Osteocyte (in vitro differentiated cells): ENCODE measurements at places on chromosomes 11 and 22. TPM values are rescaled to one million over a fixed set of nuclear protein-coding genes. Genes with fewer than 3 reads are reported as not detected.

DNA sequence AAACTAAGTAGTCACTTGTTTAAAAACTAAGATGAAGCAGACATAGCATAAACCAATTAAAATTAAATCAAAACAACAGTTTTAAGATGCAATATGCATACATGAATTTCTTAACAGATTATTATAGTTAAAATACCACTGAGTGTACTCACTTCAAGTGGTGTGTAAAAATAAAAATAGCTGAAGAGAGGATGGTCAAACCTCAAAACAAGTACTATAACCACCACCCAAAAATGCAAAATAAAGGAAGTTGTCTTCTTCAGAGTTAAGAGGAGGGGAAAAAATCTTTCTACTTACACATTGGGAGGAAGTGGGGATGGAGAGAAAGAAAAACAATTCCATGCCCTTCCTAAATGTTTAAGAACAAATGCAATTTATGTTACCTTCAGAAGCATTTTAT lies 31.9 kb downstream of the RRAS2 start:
- no peaks in the 10 kb centered on the region for H3K36me3 ChIP-seq
- H3K4me3 ChIP-seq = no peak overlapping the region
- H3K4me1 ChIP-seq = peaks cover 65% of the 10 kb centered on the region
- no peak for DNase-seq

DNA sequence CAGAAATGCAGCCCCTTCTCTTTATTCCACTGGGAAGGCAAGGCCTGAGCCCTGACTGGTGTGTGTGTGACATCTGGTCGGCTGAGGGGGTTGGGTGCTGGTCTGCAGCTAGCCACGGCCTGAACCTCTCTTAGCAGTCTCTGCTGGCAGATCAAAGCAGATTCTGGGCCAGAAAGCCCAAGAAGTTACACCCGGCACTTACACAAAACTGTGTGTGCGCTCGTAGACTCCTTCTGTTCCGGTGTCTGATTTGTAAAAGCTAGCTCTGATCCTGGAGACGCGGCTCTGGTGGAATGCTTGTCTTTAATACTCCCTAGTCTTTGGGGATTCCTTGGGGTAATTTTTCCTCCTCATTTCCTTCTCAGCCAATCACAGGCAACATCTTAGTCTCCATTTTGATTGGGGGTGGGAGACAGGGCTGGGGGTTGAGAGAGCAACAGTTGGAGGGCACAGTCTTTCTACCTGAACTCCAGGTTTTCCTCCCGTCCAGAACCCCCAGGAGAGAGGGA lies 5.5 kb downstream of the PKNOX2 start:
- DNase-seq = no peak
- peak overlapping the region; percentile 93 for H3K27ac ChIP-seq

DNA sequence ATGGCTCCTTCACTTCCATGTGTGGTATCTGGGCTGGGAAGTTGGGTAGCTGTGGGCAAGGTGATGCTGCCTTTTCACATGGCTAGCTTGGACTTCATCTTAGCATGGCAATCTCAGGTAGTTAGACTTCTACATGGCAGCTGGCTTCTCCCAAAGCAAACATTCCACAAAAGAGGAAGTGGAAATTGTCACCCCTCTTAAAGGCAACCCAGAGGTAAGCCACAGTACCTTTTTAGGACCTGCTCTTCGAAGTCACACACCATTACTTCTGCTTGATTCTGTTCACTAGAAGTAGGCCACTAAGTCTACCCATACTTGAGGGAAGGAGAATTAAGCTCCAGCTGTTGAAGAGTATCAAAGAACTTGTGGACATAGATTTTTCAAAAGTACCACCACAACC lies 25.9 kb downstream of the TUG1 start:
- H3K27ac ChIP-seq = no peak overlapping the region
- H3K4me3 ChIP-seq = no peak overlapping the region
- peaks cover 7% of the 10 kb centered on the region for H3K27me3 ChIP-seq
- H3K36me3 ChIP-seq = peaks cover 2% of the 10 kb centered on the region

DNA sequence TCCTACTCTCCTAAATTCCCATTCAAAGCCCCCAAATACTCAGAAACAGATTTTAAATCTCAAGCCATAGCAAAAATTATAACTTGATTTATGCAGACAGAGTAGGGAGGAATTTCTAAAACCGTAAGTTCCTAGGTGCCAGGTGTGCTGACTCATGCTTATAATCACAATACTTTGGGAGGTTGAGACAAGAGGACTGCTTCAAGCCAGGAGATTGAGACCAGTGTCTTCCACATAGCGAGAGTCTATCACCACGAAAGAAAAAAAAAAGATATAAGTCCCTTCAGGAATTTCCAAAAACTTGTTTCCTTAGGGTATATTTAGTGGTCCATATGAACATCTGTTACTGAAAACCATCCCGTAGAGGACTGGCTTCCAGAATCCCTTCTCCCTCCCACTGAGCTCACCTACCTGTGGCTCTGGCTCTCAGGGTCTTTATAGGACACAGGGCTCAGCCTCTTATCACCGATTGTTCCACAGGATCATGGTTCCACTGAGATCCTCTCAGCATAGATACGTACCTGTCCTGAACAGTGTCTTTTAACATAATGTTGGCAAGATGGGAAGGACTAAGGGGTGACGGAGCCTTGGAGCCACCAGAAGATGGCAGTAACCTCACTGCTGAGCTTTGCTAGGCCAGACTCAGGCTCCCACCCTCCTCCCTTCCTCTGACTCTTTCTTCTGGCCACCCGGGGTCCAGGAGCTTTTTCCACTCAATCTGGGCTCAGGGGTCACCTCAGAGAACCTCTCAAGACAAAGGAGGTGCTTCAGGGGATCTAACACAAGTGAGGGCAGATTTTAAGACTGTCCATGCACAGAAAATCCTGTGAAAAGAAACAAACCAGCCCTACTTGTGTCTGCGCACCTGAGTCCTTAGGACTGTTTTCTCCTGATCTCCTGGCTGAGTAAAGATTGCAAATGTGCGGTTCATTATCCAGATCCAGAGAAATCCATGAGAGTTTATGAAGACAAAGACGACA lies 117.5 kb upstream of the TOP3B start:
- H3K27ac ChIP-seq = no peak overlapping the region
- no peak for DNase-seq

Gene FOXR1
- not detected in 2 replicates for total RNA-seq

Gene HBB
- total RNA-seq = not detected in 2 replicates
